Left forelimb (tissue), 1 donor: ENCODE measurements at places on chromosomes 2 and 18.

GRCh38 chr2:127598711-127599110 lies 47.2 kb upstream of the GPR17 start:
- no peak for DNase-seq

DNA sequence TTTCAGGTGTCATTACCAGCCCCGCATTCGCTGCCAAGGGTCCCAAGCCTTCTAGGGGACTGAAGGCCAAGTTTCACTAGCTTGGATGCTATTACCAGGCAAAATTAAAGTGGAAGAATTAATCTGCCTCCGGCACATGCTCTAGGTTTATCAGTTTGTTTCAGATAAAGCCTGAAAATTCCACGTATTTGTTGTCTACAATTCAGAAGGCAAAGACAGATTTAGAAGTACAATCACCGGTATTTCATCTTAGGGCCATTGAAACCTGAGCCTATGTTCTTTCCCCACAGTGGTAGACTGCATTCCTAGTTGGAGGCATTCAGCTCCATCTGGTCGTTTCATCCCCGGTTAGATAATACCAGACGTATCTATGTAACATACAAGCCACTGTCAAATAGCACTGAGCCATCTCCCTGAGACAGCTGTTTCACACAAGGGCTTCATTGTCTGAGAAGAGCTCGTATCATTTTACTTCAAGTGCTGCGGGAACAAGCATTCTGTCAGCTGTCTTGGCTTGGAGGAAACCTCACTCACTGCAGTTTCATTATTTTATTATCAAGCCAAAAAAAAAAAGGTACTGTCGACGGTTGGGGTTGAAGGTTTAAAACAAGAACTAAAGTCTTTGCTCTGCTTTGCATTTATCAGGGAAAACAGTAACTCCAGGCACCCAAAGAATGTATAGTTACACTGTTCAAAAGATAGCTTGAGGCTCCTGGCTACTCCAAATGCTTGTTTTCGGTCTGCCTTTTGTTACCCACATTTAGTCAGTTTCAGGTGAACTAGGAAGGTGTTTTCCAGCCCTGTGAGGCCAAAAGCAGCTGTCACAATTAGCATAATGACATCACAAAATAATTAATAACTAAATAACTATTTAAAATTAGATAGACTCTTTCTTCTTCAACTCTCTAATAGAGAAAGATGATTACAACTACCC lies 76.7 kb downstream of the TGIF1 start:
- DNase-seq = no peak

DNA sequence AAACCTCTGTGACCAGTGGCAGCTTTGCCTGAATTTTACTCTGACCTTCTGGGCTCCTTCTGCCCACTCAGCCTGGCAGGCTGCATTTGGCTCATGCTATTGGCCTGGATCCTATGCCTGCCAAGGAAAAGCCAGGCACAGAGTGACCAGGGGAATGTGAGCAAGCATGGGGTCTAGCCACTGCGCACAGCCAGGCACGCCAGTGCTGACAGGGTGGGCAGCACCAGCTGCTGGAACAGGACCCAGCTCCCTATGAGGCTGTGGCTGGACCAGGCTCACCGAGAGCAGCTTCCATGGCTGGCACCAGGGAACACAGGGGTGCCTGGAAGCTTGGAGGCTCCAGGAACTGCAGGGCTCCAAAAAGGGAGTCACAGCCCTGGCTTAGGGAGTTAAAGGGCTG lies 311.5 kb upstream of the SYT4 start:
- DNase-seq = no peak

GRCh38 chr2:133710613-133711012 lies 142.3 kb upstream of the NCKAP5 start:
- DNase-seq = no peak

GRCh38 chr2:40302751-40303325 lies 149.1 kb downstream of the SLC8A1 start:
- DNase-seq = no peak
